ENCODE measurements at places on chromosomes 13 and 19.

- DNase-seq = peak; percentile 44
These were observed 507 bp downstream of the ALG5 start for GRCh38 chr13:36998624-36999041.

DNA sequence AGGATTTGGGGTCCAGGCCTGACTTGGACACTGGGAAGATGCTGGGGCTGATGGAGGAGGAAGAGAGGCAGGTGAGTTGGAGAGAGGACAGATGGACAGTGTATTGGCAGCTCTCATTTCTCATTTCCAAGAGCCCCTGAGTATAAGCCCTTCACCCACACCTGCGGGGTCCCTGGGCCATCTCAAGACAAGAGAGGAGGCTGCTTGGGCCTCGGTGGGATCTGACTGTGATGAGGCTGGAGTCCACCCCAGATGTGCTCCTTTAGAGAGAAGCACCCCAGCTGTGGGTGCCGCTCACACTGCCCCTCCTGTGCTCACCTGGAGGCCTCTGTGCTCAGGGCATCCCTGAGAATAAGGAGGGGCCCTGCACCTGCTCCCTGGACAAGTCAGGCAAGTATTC lies 3.7 kb downstream of the LILRA2 start:
- no peak for DNase-seq

- no peak for DNase-seq
These were observed 103.7 kb downstream of the RXFP2 start for GRCh38 chr13:31843044-31843443.

- no peak for DNase-seq
These were observed 107.2 kb upstream of the CACNA1A start for GRCh38 chr19:13613447-13613846.

DNA sequence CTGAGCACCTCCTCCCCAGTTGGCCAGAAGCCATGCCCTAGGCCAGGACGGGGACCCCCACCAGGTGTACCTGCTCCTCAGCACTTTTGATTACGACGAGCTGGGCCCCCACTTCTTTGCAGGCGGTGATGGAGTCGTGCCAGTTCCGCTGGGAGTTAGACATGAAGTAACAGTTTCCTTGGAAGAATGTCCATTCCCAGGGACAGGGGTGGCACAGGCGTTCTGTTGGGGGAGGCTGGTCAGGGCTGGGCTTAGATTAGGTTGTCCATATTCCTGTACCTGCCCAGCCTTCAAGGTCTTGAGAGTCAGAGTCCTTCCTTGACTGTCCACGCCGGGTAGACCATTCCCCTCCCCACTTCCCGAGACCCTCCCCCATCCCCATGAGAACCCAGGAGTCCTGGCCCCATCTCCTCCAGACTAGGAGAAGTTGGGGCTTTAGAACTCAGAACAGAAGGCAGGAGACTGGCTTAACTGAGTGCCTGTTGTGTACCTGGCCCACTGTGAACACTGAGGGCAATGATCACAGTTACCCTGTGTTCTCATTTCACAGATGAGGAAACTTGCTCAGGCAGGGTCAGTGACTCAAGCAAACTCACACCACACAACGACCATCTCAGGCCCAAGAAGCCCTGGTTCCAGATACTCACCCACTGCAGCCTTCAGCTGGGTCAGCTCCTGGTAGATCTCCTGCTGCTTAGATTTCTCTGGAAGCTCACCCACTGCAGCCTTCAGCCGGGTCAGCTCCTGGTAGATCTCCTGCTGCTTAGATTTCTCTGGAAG lies 2.3 kb downstream of the CD209 start:
- no peak for DNase-seq

DNA sequence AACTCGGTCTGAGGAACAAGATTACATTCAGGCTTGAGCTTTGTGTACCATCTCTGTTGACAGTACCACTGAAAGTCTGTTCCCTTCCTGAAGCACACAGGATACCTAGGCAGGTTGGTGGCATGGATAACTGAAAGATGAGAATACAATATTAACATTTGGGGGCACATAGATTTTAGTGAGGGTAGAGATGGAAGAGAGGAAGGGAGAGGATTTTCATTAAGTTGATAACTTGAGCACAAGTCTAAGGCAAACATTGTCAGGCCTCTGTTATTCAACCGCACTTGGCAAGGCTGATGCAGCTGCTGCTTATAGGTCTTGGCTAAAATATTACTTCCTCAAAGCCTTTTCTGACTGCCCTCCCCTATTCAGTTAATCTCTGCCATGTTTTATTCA lies 10.9 kb downstream of the MIR17HG start:
- no peak for DNase-seq

- DNase-seq = peak; percentile 29
These were observed 2.6 kb upstream of the TSHZ3 start for GRCh38 chr19:31351855-31352195.

GRCh38 chr13:84606616-84607015 lies 724.3 kb upstream of the SLITRK1 start:
- DNase-seq = no peak

DNA sequence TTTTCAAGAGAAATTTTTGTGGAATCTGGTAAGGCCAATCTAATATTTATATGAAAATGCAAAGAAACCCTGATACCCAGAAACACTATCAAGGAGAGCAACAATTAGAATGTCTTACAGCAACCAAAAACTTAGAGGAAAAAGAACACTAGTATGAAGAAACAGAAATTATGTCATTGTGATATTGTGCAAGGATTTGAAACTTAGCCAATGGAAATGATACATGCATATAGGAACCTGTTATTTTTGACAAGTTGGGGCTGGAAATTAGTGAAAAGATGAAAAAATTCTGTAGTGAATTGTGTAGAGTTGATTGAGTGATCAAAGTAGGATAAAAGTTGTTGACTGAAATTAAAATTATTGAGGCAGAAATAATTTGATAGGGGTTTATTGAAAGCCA lies 792.6 kb upstream of the SLITRK6 start:
- no peak for DNase-seq

- no peak for DNase-seq
These were observed 17.5 kb downstream of the DLEU7 start for GRCh38 chr13:50826035-50826434.

DNA sequence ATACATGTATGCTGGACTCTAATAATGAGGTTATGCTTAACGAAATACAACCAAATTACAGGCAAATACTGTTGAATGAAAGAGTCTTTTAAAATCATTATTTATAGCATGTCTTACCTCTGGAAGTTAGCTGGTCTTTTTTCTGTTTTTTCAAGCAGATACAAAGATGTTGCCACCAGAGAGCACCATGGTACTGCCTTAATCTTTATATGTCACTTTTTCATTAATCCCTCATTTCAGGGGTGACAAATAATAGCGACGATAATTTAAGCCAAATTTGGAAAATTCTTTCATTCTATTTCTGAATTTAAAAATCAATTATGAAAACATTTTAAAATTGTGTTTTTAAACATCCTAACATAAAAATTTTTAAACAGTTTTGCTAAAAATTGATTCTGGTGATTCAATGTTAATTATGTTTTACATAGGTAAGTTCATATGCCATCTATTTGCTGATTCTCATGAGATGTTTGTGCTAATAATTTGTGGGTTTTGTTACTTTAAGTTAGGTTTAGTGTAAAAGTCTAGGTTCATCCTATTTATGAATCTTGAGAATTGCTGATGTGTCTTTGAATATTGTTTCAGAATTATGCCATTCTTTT lies 379.3 kb upstream of the SGCG start:
- no peak for DNase-seq

- no peak for DNase-seq
These were observed 193.2 kb upstream of the RFC3 start for GRCh38 chr13:33624740-33625139.

- no peak for DNase-seq
These were observed 21.6 kb upstream of the CCL25 start for GRCh38 chr19:8030960-8031359.

DNA sequence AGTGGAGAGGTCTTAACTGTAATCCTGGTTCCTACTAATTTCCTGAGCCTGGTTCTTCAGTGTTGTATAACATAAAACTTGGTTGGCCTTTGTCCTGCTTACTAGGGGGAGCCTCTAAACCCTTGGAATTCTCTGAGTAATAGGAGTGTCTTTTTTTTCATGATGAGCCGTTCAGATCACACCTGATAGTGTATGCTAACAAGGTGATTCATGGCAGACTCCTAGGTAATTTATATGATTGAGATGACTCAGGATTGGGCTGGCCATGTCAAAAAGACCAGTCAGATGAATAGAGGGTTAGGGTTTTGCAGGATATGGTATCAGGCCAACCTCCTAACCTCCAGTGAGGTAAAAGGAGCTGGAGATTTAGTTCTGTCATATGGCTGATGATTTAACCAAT lies 135.8 kb upstream of the KLF12 start:
- no peak for DNase-seq

DNA sequence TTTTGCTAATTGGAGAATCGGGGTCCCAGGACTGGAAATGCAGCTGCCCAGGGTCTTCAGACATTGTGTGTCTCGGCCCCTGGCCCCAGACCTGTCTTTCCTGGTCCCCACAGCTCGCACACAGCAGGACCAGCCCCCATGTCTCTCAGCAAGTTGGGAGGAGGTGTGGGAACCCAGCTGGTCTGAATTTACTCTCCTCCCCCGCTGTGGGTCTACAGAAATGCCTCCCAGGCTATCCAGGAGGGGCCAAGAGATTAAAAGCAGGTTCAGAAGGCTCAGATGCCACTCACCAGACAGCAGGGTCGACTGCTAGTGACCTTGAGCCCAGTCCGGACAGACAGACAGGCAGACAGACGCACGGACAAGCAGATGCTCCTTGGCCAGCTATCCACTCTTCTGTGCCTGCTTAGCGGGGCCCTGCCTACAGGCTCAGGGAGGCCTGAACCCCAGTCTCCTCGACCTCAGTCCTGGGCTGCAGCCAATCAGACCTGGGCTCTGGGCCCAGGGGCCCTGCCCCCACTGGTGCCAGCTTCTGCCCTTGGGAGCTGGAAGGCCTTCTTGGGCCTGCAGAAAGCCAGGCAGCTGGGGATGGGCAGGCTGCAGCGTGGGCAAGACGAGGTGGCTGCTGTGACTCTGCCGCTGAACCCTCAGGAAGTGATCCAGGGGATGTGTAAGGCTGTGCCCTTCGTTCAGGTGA lies at the start of gene DAND5:
Gene DAND5, plus strand, starts transcription at position 285 of the 697 bp plus-strand sequence. Its CDS starts 85 bp downstream, at position 370.
- DNase-seq = no peak

GRCh38 chr19:45601524-45602374 lies at the start of gene GPR4:
GPR4 (minus strand) TSS chr19:45602212; CDS start chr19:45591866, 10,346 bp downstream.
- no peak for DNase-seq

- DNase-seq = no peak
These were observed 160.0 kb downstream of the RBM26 start for GRCh38 chr13:79245937-79246577.

GRCh38 chr13:107233541-107233940 lies 665.6 kb upstream of the ARGLU1 start:
- DNase-seq = no peak

DNA sequence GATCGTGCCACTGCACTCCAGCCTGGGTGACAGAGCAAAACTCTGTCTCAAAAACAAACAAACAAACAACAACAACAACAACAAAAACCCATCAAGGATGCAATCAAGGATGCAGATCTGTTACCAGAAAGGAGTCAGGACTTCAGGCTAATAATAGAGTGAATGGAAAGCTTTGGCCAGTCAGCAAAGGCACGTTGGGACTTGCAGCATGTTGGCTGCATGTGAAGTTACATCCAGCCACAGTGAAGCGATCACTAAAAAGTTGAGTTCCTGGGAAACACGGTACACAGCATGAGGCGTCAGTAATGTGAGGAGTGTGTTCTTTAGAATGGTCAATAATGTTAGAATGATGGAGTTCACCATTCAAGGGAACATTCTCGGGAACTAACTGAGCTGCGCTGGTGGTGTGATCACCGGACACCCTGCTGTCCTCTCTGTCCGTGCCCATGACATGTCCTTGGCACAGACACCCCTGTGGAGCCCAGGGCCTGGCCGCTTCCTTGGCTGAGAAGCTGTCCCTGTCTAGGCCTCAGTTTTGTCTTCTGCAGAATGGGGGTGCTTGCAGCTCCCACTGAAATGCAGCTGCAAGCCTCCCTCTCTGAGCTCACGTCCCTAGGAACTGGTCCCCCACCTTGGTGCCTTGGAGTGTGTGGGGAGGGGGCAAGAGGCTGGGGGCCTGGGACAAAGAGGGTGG lies 2.3 kb upstream of the LGALS7B start:
- no peak for DNase-seq

DNA sequence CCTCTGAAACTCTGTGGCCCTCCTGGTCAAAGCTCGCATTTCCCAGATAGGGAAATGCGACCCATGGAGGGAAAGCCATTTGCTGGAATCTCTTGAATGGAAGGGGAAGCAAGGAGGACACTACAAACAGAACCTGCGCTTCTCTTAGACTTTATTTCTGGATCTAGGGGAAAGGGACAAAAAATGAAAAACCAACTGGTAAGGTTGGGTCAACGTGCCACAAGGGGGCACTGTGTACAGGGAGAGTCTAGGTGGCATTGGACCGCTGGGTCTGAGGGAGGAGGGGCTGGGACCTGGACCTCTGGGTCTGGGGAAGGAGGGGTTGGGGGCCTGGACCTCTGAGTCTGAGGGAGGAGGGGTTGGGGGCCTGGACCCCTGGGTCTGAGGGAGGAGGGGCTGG lies 5.0 kb downstream of the KLK4 start:
- peak; percentile 67 for DNase-seq

- no peak for DNase-seq
These were observed 19.0 kb downstream of the KCTD15 start for GRCh38 chr19:33815380-33816340.

GRCh38 chr19:29259867-29260281 lies 46.9 kb upstream of the UQCRFS1 start:
- DNase-seq = no peak

DNA sequence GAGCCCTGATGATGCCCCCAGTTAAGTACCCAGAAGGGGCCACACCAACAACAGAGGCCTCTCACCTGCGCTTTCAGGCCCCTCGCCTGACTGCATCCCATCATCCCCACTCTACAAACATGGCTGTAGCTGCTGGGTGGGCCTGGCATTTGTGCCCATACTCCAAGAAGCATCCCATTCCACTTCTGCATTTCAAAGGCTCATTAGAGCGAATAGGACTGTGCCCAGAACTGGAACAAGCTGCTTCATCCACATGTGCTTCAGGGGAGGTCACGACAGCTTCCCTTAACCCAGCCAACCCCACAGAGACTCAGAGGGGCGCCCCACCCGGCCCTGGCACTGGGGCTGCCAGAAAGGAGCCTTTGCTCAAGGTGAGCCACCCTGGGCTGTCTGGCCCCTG lies 156.9 kb downstream of the SIPA1L3 start:
- DNase-seq = no peak

GRCh38 chr19:15986701-15987100 lies 37.9 kb downstream of the OR10H4 start:
- no peak for DNase-seq

- DNase-seq = no peak
These were observed 58.9 kb upstream of the C1QTNF9 start for GRCh38 chr13:24250376-24251057.

DNA sequence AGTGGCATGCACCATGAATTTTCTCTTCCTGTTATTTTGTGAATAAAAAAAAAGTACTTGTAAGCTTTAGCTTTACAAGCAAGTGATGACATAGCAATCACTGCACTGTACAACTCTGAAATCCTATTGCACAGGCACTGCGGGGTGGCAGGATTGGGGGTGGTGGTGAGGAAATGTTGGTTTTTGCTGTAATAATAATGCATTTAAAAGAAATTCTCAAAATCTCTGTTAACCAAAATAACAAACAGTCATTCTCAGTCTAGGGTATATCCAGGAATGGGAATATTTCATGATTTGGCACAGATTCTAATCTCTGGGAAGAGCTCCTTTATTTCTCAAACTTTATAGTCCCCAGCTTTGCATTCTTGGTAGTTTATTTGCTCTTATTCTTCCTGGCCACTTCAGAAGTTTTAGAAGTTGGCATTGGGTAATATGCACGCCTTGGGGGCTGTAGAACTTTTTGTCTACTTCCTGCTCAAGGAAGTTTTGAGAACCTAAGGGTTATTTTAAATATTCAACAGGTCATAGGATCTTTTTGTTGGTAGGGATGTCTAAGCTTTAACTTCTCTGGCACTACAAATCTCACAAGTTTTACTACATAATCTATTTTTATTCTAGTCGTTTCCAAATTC lies 353.0 kb upstream of the KLF12 start:
- no peak for DNase-seq
